ENCODE measurements at places on chromosomes 4 and X.

- no peak for DNase-seq
Observed at GRCh38 chr4:188130355-188130754, 8.9 kb upstream of the TRIML1 start.

- DNase-seq: no peak
Observed at GRCh38 chr4:8398347-8398746, 42.2 kb downstream of the ACOX3 start.

DNA sequence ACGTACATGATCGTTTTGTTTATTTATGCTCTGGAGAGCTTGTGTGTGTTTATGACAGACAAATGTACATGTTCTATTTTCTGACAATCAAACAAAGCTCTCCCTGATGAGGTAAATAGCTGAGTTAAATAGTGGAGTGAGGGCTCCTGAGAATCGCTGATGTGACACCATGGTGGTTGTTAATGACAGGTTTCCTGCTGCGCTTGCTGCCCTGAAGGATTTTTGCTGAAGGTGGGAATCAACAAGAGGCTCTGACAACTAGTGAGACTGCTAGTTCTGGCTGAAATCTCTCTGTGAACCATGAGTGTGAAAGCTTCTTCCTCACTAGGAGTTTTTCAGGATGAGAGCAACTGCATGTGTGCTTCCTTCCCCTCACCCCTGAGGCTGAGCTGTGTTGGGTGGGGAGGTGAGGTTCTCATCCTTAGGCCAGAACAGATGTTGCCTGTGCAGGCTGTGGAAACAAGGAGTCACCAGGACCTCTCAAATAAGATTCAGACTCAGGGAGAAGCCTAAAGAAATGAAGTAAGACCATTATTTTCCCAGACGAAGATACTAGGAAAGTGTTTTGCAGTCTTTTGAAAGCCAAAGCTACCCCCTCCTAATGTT, 173.4 kb upstream of the JADE1 start:
- no peak for DNase-seq

DNA sequence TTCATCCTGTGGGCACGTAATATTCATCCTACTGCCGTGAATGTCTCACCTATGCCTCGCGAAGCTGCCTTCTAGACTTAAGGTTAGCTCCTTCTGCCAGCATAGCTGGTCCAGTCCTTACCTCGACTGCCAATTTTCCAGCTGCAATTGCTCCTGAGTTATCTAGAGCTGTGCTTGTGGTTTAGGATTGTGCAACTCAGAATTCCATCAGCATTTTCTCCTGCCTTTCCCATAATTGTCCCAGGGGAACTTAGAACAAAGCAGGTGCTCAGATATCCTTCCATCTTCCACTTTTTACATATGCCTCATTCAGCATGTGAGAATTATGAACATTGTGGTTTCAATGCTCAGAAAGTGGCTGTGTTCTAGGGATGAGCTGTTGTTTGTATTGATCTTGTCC, 131.4 kb upstream of the ADGRL3 start:
- no peak for DNase-seq

Measured in T-helper 2 cell (primary cell).